ENCODE measurements at places on chromosomes 11 and 22.

DNA sequence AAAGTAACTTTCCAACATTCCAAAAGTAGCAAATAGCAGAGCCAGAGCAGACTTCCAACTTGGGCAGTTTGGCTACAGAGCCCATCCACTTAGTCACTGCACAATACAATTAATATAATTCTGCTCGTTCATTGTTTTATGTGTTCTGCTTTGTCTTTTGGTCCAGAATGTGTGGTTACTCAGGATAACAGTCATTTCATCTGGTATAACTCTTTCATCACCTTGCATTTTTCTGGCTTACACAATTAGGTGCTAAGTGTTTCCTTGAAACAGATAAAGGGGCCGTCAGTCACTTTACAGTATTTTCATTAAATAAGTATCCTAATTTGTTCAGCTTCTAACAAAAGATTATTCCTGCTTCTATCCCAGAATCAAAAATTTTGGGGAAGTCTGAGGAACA, 87.2 kb downstream of the LARGE2 start:
- no peak for DNase-seq

DNA sequence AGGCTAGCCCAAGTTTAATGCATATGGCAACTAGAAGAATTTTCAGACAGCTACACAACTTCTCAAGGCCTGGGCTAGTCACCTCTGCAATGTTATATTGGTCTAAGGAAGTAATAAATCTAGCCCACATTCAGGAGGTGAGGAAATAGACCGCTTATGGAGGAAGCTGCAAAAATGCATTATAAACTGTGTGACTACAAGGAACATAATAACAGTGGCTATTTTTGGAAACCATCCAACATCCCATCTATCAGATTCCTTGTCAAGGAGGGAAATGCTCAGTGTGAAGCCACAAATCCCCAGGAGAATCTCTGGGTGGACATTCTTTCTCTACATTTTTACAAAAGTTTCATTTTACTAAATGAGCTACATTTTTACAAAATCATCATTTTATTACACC, 76.1 kb downstream of the BBOX1 start:
- no peak for DNase-seq

DNA sequence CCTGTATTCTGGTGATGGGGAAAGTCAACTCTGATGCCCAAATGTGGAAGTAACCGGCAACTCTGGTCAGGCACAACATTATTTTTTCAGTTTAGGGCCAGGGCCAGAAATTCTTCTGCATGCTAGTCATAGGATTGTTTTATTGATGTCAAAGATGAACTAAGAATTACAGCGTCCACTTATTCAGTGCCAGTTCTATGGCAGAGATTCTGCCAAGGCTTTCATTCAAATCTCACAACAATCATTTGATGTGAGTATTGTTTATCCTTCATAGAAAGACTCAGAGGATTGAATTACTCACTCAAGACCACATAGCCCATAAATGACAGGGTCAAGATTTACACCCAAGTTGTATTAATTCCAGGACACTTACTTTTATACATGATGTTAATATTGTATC, 87.7 kb downstream of the TMPRSS5 start:
- DNase-seq, result no peak

- no peak for DNase-seq
Observed at GRCh38 chr11:45000918-45001317, 50.2 kb upstream of the TP53I11 start.
